Type B pancreatic cell (in vitro differentiated cells): ENCODE measurements at places on chromosomes 11 and 22. TPM values are rescaled to one million over a fixed set of nuclear protein-coding genes. Genes with fewer than 3 reads are reported as not detected.
A peak's percentile ranks its signal among the peaks of the same experiment; 100 is the strongest.

DNA sequence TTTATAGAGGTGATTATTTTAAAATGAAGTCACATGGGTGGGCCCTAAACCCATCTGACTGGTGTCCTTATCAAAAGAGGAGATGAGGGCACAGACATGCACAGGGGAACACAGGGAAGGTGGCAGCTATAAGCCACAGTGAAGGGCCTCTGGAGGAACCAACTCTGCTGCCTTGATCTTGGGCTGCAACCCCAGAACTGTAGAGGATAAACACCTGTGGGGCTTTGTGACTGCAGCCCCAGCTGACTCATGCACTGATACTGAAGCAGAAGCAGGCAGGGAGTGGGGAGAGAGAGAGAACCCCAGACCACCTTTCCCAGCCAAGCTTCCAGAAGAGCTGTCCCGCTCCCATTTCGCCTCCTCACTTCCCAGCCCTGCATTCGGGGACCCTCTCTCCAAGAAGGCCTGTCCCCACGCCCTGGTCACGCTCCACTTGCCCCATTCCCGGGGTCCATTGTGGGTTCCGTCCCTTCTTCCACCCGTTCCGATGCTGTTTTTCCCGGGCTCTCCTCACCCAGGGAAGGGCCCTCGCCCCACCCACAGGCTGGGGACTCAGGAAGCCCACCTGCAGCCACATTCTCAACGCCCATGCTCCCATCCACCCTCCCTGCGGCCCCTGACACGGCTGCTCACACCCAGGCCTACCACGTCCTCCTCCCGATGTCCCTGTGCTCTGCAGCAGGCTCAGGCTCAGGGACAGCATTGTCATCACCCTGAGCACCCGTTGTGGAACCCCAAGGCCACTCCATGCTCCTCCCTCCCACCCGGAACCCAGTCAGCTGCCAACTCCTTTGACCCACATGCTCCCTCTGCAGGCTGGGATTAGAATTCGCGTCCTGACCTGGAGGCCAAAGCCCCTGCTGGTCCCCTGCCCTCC is 90.8 kb upstream of the SHANK2 start:
- no peak overlapping the region for H3K27ac ChIP-seq
- no peak for DNase-seq
- H3K36me3 ChIP-seq: no peaks in the 10 kb centered on the region
- peaks cover 25% of the 10 kb centered on the region for H3K4me1 ChIP-seq
- peaks cover 15% of the 10 kb centered on the region for H3K27me3 ChIP-seq

GRCh38 chr22:17435375-17435774 is 66.1 kb downstream of the CECR2 start:
- H3K36me3 ChIP-seq: no peaks in the 10 kb centered on the region
- H3K27ac ChIP-seq: peak overlapping the region; percentile 0
- H3K27me3 ChIP-seq: no peaks in the 10 kb centered on the region

- no peak for DNase-seq
- peak overlapping the region; percentile 89 for H3K27ac ChIP-seq
- H3K4me3 ChIP-seq: peak overlapping the region; percentile 86
- H3K27me3 ChIP-seq: peaks cover 2% of the 10 kb centered on the region
Measured at GRCh38 chr11:65557280-65558001, 718 bp downstream of the LTBP3 start.

DNA sequence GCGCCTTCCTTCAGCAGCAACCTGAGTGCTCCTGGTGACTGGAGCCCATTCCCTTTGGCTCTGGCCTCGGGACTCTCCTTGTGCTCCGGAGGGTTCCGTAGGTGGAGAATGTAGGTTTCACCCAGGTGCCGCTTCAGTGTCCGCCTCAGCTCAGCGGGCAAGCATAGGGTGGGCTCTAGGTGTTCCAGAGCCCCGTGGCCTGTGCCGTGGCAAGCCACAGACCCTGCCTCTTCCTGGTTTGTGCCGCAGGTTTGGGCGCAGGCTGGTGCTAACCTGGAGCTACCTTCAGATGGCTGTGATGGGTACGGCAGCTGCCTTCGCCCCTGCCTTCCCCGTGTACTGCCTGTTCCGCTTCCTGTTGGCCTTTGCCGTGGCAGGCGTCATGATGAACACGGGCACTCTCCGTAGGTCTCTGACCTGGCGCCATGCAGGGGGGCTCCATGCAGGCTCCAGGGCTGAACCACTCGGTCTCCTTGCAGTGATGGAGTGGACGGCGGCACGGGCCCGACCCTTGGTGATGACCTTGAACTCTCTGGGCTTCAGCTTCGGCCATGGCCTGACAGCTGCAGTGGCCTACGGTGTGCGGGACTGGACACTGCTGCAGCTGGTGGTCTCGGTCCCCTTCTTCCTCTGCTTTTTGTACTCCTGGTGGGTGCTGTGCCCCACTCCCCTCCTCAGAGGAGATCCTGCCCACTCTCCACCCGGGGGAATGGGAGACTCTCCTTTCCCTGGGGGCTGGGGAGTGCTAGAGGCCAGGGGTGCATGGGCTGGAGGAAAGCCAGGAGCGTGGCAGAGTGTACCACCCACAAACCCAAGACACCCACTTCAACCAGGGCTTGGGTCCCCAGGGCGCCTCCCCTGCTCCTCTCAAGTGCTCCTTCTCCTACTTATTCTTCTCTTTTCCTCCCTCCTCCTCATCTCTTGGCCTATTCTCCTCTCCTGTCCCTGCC is 2.4 kb downstream of the SLC22A12 start:
- no peak for DNase-seq
- no peaks in the 10 kb centered on the region for H3K4me1 ChIP-seq
- H3K36me3 ChIP-seq: no peaks in the 10 kb centered on the region

GRCh38 chr11:69449320-69450063 is 32.0 kb upstream of the LINC01488 start:
- no peak overlapping the region for H3K27ac ChIP-seq
- no peaks in the 10 kb centered on the region for H3K36me3 ChIP-seq
- no peaks in the 10 kb centered on the region for H3K27me3 ChIP-seq
- no peak overlapping the region for H3K4me3 ChIP-seq

GRCh38 chr22:17866127-17866526 is 91.9 kb upstream of the BID start:
- no peak overlapping the region for H3K27ac ChIP-seq
- peaks cover 14% of the 10 kb centered on the region for H3K36me3 ChIP-seq
- no peak overlapping the region for H3K4me3 ChIP-seq
- H3K27me3 ChIP-seq: no peaks in the 10 kb centered on the region
- DNase-seq: no peak
- peaks cover 9% of the 10 kb centered on the region for H3K4me1 ChIP-seq

- no peak overlapping the region for H3K4me3 ChIP-seq
- DNase-seq: no peak
- no peaks in the 10 kb centered on the region for H3K4me1 ChIP-seq
- no peaks in the 10 kb centered on the region for H3K27me3 ChIP-seq
Measured at GRCh38 chr11:33086017-33086416, 46.6 kb downstream of the TCP11L1 start.

DNA sequence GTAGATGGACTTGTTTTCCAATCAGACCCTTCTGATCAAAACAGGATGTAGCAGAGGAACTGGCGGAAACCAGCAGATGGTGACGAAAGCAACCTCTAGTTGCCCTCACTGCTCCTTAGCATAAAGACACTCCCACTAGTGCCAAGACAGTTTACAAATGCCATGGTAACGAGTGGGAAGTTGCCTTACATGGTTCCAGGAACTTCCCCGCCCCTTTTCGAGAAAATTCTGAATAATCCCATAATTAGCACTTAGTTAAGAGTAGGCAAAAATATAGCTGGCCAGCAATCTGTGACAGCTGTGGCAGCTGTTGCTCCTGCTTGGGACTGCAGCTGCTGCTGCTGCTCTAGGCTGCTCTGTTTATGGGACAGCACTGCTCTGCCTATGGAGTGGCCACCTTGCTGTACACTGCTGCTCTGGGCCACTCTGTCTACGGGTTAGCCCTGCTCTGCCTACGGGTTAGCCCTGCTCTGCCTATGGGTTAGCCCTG is 33.4 kb upstream of the SORL1 start:
- no peak overlapping the region for H3K27ac ChIP-seq
- H3K4me1 ChIP-seq: peaks cover 10% of the 10 kb centered on the region
- DNase-seq: no peak
- H3K27me3 ChIP-seq: no peaks in the 10 kb centered on the region

DNA sequence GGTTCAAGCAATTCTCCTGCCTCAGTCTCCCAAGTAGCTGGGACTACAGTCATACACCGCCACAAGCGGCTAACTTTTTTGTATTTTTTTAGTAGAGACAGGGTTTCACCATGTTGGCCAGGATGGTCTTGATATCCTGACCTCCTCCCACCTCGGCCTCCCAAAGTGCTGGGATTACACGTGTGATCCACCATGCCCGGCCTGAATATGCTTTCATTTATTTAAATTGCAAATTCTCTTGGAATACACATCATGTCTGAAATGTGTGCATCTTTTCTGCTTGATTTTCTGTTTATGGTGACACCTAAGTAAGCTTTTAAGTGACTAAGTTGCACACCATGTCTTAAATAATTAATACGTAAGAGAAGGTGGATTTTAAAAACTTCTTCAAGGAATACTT is 31.7 kb downstream of the IZUMO1R start:
- no peaks in the 10 kb centered on the region for H3K4me1 ChIP-seq
- H3K4me3 ChIP-seq: no peak overlapping the region
- H3K27me3 ChIP-seq: peaks cover 8% of the 10 kb centered on the region
- no peaks in the 10 kb centered on the region for H3K36me3 ChIP-seq

DNA sequence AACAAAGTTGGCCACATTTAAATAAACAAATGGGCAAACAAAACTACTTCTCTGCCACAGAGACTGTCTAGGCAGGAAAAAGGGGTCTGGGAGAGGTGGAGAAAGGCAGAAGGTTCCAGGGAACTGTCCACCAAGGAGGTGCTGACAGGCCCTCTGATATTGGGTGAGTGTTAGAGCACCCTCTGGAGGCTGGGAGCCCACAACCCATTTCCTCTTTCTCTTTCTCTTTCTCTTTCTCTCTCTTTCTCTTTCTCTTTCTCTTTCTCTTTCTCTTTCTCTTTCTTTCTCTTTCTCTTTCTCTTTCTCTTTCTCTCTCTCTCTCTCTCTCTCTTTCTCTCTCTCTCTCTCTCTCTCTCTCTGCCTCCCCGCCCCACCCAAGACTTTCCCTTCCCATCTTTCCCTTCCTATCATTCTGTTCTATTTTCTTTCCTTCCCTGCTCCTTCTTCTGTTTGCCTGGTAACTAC is 912.8 kb downstream of the DLG2 start:
- peaks cover 33% of the 10 kb centered on the region for H3K27me3 ChIP-seq
- H3K27ac ChIP-seq: no peak overlapping the region
- peak overlapping the region; percentile 27 for H3K4me3 ChIP-seq
- no peaks in the 10 kb centered on the region for H3K4me1 ChIP-seq

- H3K36me3 ChIP-seq: no peaks in the 10 kb centered on the region
- H3K27me3 ChIP-seq: peaks cover 39% of the 10 kb centered on the region
- DNase-seq: no peak
- H3K4me3 ChIP-seq: peak overlapping the region; percentile 73
Measured at GRCh38 chr22:50670914-50671538, 1.6 kb upstream of the SHANK3 start.

- no peak overlapping the region for H3K4me3 ChIP-seq
- no peak for DNase-seq
- H3K4me1 ChIP-seq: peaks cover 72% of the 10 kb centered on the region
Measured at GRCh38 chr11:75471176-75471973, 38.4 kb upstream of the KLHL35 start.

GRCh38 chr11:88520391-88520790 is 182.9 kb upstream of the CTSC start:
- DNase-seq: no peak
- H3K4me3 ChIP-seq: no peak overlapping the region
- no peak overlapping the region for H3K27ac ChIP-seq
- H3K27me3 ChIP-seq: no peaks in the 10 kb centered on the region
- H3K4me1 ChIP-seq: peaks cover 11% of the 10 kb centered on the region
- no peaks in the 10 kb centered on the region for H3K36me3 ChIP-seq

DNA sequence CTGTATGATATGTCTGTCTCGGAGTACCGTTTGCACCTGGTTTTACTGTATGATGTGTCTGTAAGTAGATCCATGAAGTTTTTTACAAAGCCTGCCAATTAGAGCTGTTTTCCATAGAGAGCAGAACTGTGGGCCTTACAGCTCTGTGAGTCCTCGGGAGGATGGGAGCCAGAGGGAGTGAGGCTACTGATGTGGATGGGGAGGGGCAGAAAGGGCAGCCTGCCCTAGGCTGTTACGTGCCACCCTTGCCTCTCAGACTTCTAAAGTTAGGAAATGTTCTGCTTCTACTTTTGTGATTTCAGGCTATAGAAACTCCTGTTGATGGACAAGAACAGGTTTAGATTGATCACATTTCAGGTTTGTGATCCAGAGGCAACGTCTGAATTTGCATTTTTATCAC is 105.2 kb downstream of the PPP6R3 start:
- no peaks in the 10 kb centered on the region for H3K4me1 ChIP-seq
- H3K27me3 ChIP-seq: no peaks in the 10 kb centered on the region
- peaks cover 46% of the 10 kb centered on the region for H3K36me3 ChIP-seq
- H3K4me3 ChIP-seq: no peak overlapping the region
- DNase-seq: no peak

- peaks cover 8% of the 10 kb centered on the region for H3K4me1 ChIP-seq
- no peak overlapping the region for H3K4me3 ChIP-seq
- peak overlapping the region; percentile 27 for H3K27ac ChIP-seq
- H3K27me3 ChIP-seq: peaks cover 9% of the 10 kb centered on the region
Measured at GRCh38 chr11:10975287-10975721, 117.5 kb upstream of the ZBED5 start.

DNA sequence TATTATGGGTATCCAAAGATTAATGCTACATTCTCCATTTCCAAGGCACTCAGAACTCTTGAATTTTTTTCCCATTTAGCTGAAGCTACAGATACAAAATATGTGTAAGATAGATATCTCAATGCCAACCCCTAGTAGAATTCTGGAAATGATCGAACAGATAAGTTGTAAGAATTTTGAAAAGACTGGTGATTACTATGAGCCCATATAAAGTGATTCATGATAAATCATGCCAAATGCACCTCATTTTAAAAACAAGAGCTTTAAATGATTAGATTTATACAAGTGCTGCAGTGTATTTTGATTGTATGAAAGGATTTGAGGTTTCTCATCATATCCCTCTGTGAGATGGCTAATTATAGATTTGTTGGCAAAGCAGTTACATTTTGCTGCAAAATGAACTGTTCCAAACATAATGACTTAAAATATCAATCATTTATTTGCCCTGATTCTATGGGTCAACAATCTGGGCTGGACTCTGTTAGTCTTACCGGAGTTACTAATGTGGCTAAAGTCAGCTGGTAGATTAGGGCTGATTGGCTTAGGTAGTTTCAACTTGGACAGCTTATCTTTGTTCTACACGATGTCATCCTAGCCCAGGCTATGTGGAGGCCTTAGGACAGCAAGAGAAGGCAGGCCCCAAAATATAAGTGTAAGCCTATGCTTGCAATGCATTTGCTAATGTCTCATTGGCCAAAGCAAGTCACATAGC is 3.4 kb downstream of the OR10V1 start:
- no peaks in the 10 kb centered on the region for H3K36me3 ChIP-seq
- peaks cover 6% of the 10 kb centered on the region for H3K27me3 ChIP-seq
- no peaks in the 10 kb centered on the region for H3K4me1 ChIP-seq
- DNase-seq: no peak
- H3K4me3 ChIP-seq: no peak overlapping the region
- no peak overlapping the region for H3K27ac ChIP-seq

GRCh38 chr11:13102513-13102840 is 93.4 kb downstream of the RASSF10 start:
- no peaks in the 10 kb centered on the region for H3K27me3 ChIP-seq
- no peaks in the 10 kb centered on the region for H3K36me3 ChIP-seq
- DNase-seq: no peak
- H3K4me3 ChIP-seq: no peak overlapping the region
- peaks cover 9% of the 10 kb centered on the region for H3K4me1 ChIP-seq

Gene CEP126
- 2.1 and 5.8 TPM in 2 replicates for total RNA-seq

Gene CHKB
- total RNA-seq: 88.1 and 96.9 TPM in 2 replicates

Gene TCN2
- total RNA-seq: 9.0 and 14.5 TPM in 2 replicates

Gene SYCE3
- total RNA-seq: not detected in 2 replicates

Gene CALCB
- total RNA-seq: 0.64 TPM in 1 of 2 replicates, not detected in the other

Gene KDM4F
- not detected in 2 replicates for total RNA-seq

Gene SLC22A12
- not detected in 2 replicates for total RNA-seq

Gene HTR3A
- 0.27 TPM in 1 of 2 replicates, not detected in the other for total RNA-seq

Gene CBL
- 14.4 and 21.1 TPM in 2 replicates for total RNA-seq

Gene MOV10L1
- total RNA-seq: 0.10 and 0.19 TPM in 2 replicates

Gene RPS25
- total RNA-seq: 1,257 and 1,262 TPM in 2 replicates

Gene OR51B4
- total RNA-seq: not detected in 2 replicates
